ENCODE measurements at places on chromosomes 6 and 20.

DNA sequence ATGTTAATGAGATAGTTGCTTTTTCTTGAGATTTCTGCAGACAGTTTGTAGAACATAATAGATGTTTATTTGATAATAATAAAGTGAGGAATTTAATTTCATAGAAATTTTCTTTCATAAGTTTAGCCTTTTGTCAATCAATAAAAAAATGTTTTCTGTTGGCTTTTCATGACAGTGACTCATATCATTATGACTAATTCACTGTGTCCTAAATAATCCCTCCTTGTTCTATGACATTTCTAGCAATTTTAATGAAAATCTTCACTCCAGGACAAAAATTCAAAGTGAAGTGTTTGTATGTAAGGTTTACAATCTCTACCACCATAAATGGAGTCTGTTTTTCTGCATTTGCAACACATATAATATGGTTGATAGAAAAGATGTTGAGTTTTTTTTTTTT is 109.9 kb downstream of the UTRN start:
- no peak for DNase-seq

- DNase-seq: peak; percentile 51
Observed at GRCh38 chr20:50191544-50192363, 1.1 kb downstream of the CEBPB start.

- DNase-seq: no peak
Observed at GRCh38 chr20:4216142-4216735, 200.9 kb upstream of the RNF24 start.

DNA sequence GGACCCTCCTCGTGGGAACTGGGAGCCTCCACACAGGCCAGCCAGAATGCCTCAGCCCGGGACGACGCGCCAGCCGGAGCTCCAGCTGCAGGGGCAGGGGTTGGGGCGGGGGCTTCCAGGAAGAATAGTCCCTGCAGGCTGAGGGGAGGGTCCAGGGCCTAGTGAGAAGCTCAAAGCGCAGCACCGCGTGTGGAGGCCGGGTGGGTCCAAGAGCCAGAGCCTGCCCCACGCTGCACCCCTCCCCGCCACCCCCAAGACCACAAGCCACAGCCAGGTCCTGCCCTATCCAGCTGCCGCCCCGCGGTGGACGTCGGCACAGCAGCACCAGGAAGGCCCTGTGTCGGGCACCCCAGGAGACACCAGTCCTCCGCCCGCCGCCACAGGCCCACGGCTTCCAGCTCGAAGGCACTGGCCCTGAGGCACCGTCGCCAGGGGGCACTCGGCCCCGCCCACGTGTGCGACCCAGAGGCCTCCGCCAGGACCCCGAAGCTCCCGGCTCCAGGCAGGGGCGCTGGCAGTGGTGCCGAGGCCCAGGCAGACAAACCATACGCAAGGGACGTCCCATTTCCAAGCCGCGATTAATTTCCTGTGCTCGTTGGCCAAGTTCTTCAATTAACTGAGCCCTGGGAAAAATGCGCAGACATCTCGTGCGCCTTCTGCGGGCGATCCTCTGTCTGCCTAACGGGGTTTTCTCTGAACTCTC is 19.5 kb downstream of the KCNQ2 start:
- peak; percentile 22 for DNase-seq

DNA sequence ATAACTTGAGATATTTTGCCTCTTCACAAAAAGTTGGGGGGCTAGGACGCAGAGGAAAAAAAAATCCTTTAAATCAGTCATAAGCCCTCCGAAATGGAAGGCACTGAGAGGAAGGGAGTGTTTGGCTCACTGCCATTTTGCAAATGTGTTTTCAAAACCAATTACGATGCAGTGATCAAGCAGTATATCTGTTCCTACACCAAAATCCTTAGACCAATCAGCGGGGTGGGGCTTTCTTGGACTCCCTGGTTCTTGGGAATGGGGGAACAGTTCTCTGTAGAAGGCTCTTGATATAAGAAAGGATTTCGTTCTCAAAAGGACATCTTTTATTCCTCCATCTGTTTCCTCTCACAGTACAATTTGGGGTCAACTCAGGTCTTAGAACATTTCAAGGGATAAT is 478.6 kb upstream of the JARID2 start:
- DNase-seq: no peak

DNA sequence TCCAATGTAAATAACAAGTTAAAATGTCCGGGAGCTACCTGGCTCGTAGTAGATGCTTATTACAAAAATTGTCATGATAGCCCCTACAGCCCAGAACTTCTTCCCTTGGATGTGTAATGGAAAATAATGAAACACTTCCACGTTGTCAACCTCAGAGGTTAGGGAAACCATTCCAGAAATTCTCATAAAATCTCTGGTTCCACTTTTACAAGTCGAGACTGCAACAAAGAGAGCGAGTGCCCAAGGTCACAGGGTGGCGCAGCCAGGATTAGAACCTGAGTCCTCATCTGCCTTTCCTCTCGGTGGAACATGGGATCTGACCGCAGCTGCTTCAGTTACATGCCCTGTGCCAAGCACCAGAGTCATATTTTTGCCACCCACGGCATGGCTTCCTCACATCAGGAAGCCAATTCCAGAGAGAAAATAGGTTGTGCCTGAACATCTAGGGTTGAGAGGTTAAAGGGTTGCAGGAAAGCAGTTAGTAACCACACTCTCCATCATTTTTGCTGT is 157.6 kb downstream of the SOBP start:
- DNase-seq: no peak

DNA sequence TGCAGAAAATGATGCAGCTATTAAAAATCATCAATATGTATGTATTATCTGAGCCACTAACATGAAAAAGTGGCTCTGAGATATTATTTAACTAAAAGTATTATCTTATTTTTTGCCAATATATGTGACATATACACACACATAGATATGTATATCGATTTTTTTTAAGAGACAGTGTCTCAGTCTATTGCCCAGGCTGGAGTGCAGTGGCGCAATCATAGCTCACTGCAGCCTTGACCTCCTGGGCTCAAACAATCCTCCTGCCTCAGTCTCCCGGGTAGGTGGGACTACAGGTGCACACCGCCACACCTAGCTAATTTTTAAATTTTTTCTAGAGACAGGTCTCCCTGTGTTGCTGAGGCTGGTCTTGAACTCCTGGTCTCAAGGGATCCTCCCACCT is 1.6 kb upstream of the TRAF3IP2 start:
- DNase-seq: no peak

- peak; percentile 7 for DNase-seq
Observed at GRCh38 chr20:40991181-40991889, 37.3 kb upstream of the TOP1 start.

- DNase-seq: no peak
Observed at GRCh38 chr6:112636650-112637262, 289.6 kb downstream of the RFPL4B start.
